HFFc6 (cell line): ENCODE measurements at places on chromosomes 2 and 18. TPM values are rescaled to one million over a fixed set of nuclear protein-coding genes. Genes with fewer than 3 reads are reported as not detected.

Gene ALPG
- not detected in 3 replicates for total RNA-seq

Gene B4GALT6
- not detected in 3 replicates for total RNA-seq

Gene ARHGAP25
- total RNA-seq = not detected in 3 replicates

Gene GKN2
- not detected in 3 replicates for total RNA-seq

Gene CHN1
- 80.2 and 97.2 TPM in 2 replicates for total RNA-seq

Gene FBXO15
- 0.67 to 1.5 TPM (median 1.3 TPM) in 3 replicates for total RNA-seq

Gene DNAJC5G
- not detected in 3 replicates for total RNA-seq

Gene VWA3B
- not detected in 3 replicates for total RNA-seq

Gene PROKR1
- total RNA-seq = not detected in 3 replicates

Gene CDH19
- not detected in 3 replicates for total RNA-seq

Gene ZNF516
- total RNA-seq = 40.9 to 47.0 TPM (median 41.8 TPM) in 3 replicates

Gene CHRNG
- total RNA-seq = not detected in 3 replicates

DNA sequence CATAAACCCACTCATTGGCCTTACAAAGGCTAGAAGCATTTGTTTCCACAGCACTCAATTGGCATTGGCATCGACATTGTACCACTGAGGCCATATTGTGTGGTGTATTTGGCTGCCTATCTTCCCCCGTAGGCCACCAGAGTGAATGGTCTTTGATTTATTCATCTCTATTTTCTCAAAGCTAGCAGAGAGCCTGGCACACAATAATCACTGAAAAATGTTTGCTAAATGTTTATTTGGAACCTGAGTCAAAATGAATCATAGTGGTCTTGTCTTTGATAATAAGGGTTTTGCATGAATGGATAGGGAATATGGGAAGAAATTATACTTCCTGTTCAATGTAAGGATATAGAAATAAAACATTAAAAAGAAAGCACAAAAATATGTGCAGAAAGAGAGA lies 107.3 kb upstream of the SLC8A1 start:
- no peak overlapping the region for H3K27ac ChIP-seq
- H3K36me3 ChIP-seq = no peaks in the 10 kb centered on the region
- peaks cover 48% of the 10 kb centered on the region for H3K4me1 ChIP-seq
- no peaks in the 10 kb centered on the region for H3K27me3 ChIP-seq

DNA sequence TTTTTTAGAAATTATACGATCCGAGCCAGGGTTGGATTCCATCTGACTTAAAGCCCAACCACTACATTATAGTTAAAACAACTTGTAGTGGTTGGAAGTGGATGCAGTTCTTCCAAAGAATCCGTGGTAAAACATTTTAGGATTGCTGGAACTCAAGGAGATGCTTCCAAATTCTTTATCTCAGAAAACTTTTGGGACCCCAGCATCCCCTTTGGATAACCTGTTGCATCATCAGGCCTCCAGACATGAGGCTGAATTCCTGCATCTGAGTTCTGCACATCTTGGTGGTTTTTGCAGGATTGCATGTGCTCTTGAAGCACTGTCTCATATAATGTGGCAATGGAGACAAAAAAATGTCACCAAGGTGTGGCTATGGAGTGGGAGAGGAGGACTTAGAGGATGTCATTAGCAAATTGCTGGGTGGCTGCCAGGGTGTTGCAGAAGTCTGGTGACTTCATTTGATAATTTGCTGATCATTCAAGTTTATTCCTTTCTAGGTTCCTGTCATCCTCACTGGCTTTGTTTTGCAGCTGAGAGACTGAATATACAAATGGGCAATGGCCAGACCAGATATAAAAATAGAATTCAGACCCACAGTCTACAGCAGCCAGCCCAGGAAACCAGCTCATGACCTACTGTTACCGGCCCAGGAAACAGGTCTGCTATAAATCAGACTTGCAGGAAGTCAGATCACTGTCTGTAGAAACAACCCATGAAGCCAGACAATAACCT lies 207.7 kb downstream of the BCL2 start:
- no peak for DNase-seq
- H3K4me3 ChIP-seq = no peak overlapping the region
- no peaks in the 10 kb centered on the region for H3K4me1 ChIP-seq
- H3K36me3 ChIP-seq = no peaks in the 10 kb centered on the region
- H3K27me3 ChIP-seq = peaks cover 28% of the 10 kb centered on the region

GRCh38 chr2:119431976-119432850 lies 559 bp downstream of the TMEM37 start:
- no peaks in the 10 kb centered on the region for H3K4me1 ChIP-seq
- peak overlapping the region; percentile 58 for H3K4me3 ChIP-seq
- peaks cover 40% of the 10 kb centered on the region for H3K27me3 ChIP-seq
- DNase-seq = no peak
- no peaks in the 10 kb centered on the region for H3K36me3 ChIP-seq
- H3K27ac ChIP-seq = no peak overlapping the region

DNA sequence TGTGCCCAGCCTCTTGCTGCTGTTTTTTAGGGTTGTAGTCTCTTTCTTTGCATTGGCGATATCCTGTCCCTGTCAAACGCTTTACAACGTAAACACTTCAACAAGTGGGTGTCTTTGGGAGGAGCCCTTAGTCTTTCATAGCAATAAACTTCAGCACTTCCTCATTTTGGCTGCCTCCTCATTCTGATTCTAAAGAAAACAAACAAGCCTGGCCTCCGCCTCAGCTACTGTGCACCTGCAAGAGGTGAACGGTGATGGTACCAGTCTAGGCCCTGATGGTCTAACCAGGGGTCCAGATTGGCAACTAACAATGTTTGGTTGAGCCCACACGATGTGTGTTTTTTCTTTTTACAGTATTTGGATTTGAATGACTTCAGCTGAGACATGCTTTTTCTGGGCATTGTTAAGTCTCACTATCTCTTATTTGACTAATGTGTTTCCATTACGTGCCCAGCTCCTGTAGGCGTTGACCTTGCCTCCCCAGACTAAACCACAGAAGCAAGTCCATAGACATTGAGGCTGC lies 53.2 kb upstream of the CUL3 start:
- H3K4me1 ChIP-seq = no peaks in the 10 kb centered on the region
- peaks cover 12% of the 10 kb centered on the region; the same call in 1 of the 2 replicates for H3K27me3 ChIP-seq
- H3K27ac ChIP-seq = no peak overlapping the region
- H3K4me3 ChIP-seq = no peak overlapping the region
- no peaks in the 10 kb centered on the region for H3K36me3 ChIP-seq
- DNase-seq = no peak

- H3K36me3 ChIP-seq = no peaks in the 10 kb centered on the region
- no peak overlapping the region for H3K27ac ChIP-seq
- H3K27me3 ChIP-seq = peaks cover 2% of the 10 kb centered on the region; the same call in 1 of the 2 replicates
- peak; percentile 7 for DNase-seq
- peaks cover 10% of the 10 kb centered on the region for H3K4me1 ChIP-seq
These were observed 60.2 kb upstream of the SLC39A10 start for GRCh38 chr2:195596840-195597239.

GRCh38 chr2:153213022-153213421 lies 265.5 kb downstream of the RPRM start:
- H3K36me3 ChIP-seq = no peaks in the 10 kb centered on the region
- H3K4me3 ChIP-seq = no peak overlapping the region
- H3K4me1 ChIP-seq = no peaks in the 10 kb centered on the region
- DNase-seq = no peak

DNA sequence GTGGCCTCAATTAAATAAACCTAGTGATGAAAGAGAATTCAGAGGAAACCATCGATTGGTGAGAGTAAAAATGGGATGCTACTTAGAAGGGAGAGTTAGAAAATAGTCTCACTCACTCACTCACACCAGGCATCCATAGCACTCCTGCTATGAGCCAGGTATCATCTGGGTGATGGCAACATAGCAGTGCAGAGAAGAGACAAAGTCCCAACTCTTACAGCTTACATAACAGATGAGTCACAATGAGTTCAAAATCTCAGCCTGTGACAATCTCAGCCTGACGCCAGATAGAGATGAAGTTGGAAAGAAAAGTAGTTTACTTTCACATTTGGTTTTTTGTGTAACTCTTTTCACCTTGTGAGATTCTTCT lies 55.4 kb upstream of the THOC1 start:
- DNase-seq = peak; percentile 15
- no peak overlapping the region; the same call in 1 of the 2 replicates for H3K4me3 ChIP-seq
- H3K27ac ChIP-seq = no peak overlapping the region
- peaks cover 20% of the 10 kb centered on the region for H3K4me1 ChIP-seq
- H3K27me3 ChIP-seq = peaks cover 39% of the 10 kb centered on the region
- H3K36me3 ChIP-seq = no peaks in the 10 kb centered on the region

GRCh38 chr2:190507135-190507534 lies 27.4 kb downstream of the NEMP2 start:
- H3K4me1 ChIP-seq = peaks cover 4% of the 10 kb centered on the region; the same call in 1 of the 2 replicates
- no peak for DNase-seq
- H3K27me3 ChIP-seq = no peaks in the 10 kb centered on the region; the same call in 1 of the 2 replicates

DNA sequence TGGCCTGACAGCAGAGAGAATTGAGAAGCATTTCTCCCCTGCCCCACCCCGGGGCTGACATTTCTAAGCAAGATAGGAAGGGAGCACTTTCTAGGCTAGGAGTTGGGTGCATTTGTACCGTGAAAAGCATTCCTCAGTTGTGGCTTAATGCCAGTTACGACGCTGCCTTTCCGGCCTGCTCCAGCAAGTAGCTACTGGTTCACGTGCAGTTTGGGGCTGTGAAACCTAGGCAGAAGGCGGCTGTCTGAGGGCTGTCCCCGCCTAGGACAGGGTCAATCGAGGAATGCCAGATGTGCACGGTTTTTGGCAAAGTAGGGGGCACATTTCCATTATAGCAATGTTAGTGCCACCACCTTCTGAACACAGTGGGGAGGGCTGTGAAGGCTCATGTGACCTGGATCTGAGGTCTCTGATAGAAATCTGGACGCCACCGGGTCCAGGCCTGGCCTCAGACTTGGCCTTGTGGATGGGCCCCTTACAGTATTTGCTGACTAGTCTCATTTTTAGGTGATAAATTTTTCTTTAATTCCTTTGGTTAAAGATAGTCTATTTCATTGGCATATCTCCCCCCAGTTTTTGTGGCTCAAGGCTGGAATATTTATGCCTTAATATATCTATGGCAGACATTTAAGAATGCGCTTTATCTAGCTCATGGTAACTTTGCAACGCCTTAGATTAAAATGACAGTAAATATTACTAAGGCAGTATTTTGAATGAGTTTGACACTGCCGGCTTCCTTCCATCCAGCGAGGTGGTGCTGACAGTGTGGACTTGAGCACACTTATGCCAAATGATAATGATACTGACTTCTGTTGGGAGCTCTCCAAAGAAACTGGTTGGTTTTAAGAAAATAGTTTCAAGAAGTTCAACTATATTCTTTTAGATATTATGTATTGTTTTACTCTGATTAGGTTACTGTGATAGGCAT lies 78.7 kb downstream of the LPIN1 start:
- H3K27ac ChIP-seq = no peak overlapping the region
- peaks cover 2% of the 10 kb centered on the region; the same call in 1 of the 2 replicates for H3K27me3 ChIP-seq
- no peak overlapping the region for H3K4me3 ChIP-seq
- H3K4me1 ChIP-seq = peaks cover 15% of the 10 kb centered on the region
- H3K36me3 ChIP-seq = peaks cover 38% of the 10 kb centered on the region

GRCh38 chr18:75958683-75959082 lies 531.2 kb upstream of the SMIM21 start:
- H3K27ac ChIP-seq = no peak overlapping the region
- H3K4me1 ChIP-seq = no peaks in the 10 kb centered on the region
- no peak for DNase-seq
- H3K36me3 ChIP-seq = no peaks in the 10 kb centered on the region

GRCh38 chr2:101199251-101199791 lies 48.1 kb upstream of the TBC1D8 start:
- peaks cover 5% of the 10 kb centered on the region for H3K27me3 ChIP-seq
- H3K27ac ChIP-seq = no peak overlapping the region
- no peak overlapping the region for H3K4me3 ChIP-seq
- no peak for DNase-seq

DNA sequence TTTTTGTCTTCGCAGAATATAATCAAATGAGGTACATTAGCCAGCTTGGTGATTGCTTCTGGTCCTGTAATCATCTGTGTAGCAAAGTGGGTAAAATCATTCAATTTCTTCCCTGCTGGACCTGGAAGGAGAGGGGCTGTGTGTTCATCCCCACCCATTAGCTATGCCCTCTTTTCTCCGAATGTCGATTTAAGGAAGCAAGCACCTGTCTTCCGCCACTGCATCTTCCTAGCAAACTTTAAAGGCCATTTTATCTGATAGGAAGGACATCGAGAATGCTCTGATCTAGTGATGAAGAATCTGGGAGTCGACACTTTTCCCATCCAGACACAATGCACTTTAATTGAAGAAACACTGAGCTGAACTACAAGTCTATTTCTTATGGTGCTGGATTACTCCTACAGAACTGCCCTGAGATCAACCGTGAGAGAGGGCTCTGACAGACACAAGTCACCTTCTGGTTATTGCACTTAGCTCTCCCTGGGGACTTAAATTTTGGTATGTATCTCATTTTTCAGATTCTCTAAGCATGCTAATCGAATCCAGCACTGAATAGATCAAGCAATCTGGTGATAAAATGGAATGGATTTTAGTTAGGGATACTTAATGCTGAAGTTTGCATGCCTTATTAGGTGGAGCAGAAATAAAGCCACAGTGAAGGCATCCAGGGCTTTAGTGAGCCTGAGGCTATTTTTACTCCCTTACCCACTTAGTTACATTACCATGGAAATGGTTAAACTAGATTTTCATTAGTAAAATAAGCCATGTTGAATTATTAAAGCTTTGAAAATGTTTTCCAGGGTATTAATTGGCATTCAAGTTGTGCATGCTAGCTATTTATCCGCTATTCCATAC lies 1.3 kb downstream of the NYAP2 start:
- H3K4me3 ChIP-seq = no peak overlapping the region
- no peak overlapping the region for H3K27ac ChIP-seq
- H3K36me3 ChIP-seq = no peaks in the 10 kb centered on the region
- DNase-seq = no peak
- no peaks in the 10 kb centered on the region for H3K4me1 ChIP-seq
